ENCODE measurements at places on chromosomes 13 and 19.

DNA sequence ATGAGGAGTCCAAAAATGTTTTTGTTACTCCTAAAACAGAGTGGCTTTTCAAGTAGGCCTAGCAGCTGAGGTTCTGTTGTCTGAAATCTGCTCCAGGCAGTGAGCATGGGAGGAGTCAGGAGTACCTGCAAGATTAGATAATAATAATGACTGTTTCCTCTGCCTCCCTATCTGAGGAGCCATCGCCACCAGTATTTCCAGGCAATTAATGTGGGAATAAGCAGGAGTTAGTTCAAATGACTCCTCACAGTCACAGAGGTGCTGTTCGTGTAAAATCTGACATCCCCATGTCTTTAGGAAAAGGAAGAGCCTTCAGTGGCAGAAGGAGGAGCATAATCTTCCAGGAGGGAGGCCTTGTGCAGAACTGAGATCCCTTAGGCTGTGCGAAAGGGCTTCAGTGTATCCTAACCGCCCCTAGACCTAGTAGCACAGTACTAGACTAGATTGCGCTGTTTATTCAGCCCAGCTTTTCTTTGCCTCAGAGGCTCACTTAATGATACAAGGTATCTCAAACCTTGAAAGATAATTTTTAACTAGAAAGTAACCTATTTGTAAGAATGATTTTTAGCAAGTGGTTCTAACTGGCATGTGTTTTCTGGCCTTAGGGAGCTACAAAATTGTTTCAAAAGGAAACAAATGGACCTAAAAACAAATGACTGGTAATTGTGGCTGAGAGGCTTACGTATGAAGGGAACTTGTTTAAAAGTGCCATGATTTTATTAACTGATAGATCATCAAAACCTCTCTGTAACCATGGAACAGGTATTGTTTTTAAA lies 49.0 kb downstream of the FREM2 start:
- no peak for DNase-seq

- DNase-seq = no peak
These were observed 5.5 kb downstream of the ZBTB7A start for GRCh38 chr19:4061178-4061682.

DNA sequence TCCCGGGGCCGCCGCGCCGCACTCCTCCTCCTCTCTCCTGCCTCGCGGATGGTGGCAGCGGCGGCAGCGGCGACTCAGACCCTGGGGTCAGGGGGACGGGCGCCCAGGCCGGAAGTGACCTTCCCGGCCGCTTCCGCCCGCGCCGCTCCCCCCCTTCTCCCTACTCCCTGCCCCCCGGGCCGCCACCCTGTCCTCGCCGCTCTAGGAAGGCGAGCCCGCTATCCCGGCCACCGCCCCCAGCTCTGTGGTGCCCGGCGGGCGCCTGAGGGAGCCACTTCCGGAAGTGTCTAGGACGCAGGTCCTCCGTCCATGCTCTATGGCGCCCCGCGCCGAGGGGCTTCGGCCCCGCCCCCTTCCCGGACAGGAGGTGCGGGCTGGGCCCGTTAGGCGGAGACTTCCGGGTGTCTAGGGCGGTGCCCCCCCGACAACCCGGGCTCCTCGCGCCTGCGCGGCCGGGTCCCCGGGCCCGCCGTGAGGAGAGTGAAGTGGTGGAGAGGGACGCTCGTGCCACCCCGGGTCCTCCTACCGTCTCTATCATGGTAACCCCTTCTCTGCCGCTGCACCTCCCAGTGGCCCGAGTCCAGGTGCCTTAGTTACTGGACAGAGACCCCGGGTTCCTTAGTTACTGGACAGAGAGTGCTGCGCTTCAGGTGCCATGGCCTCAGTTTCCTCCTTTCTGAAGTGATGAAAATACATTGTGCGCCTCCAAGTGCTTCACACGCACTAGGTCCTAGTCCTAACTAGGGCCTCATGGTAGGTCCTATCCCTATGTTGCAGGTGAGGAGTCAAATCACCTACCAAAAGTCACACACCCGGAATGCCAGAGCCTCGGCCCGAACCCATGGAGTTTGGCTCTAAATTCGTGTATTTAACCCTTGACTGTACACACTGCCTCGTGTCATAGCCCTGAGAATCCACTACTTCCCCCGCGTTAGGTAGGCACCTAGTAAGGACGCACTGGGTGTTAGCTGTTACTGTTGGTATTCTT lies at the start of gene ZNF787:
TSS of gene ZNF787 (minus strand) at position 116 of the 988 bp plus-strand sequence. CDS start 18,078 bp downstream, outside the sequence.
- DNase-seq = peak; percentile 99

DNA sequence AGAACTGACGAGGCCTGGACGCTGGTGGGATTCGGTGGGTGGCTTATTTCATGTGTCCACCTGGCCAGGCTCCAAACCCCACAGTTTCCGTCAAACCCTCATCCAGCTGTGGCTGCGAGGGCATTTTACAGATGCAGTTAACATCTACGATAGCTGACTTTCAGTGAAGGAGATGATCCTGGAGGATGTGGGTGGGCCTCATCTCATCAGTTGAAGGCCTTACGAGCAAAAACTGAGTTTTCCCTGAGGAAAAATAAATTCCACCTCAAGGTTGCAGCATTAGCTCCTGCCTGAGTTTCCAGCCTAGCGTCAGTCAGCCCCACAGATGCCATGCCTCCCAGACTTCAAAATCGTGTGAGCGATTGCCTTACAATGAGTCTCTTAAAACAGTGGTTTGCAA lies 111.1 kb upstream of the PEG3 start:
- no peak for DNase-seq

DNA sequence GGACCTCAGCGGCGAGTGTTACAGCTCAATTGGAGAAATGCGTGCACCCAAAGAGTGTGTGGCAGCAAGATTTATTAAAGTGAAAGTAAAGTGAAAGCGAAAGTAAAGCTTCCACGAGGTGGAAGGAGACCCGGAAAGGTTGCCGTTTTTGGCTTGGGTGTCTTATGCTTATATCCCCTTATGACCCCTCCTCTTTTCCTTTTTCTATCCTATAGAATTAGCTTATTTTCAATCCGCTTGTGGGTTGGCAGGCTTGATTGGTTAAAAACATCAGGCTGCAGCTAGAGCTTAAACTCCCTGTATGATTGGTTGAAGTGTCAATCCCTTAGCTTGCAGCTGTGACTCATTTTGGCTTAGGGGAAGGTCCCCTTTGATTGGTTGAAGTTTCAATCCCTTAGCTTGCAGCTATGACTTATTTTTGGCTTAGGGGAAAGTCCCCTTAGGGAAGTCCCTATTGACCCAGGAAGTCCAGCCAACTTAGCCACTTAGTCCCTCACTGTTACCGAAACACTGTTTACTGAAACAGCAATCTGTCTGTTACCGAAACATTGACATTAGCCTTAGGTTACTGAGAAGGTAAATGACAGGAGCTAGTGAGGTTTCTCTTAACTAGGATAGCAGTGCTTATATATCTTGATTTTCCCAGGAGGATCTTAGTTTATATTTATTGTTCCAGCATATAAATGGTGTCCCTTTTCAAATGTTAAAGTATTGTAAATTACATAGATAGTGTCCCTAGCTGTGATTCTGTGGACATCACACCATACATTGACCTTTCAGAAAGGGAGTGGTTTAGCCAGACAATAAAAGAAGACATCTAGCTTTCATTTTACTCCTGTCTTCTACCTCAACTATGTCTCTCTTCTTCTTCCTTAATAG lies 575.8 kb downstream of the DACH1 start:
- DNase-seq = peak; percentile 88

- no peak for DNase-seq
These were observed at the start of gene FPR3 for GRCh38 chr19:51794885-51795490. Gene FPR3, plus strand, starts transcription at chr19:51795157. Its CDS starts 28,592 bp downstream, at chr19:51823749.

- DNase-seq = no peak
These were observed 888 bp downstream of the NOTCH3 start for GRCh38 chr19:15199661-15200552.

GRCh38 chr19:16435999-16436650 lies 35.6 kb downstream of the EPS15L1 start:
- DNase-seq = peak; percentile 82

- peak; percentile 33 for DNase-seq
These were observed 1.8 kb upstream of the MYBPC2 start for GRCh38 chr19:50430888-50431342.

DNA sequence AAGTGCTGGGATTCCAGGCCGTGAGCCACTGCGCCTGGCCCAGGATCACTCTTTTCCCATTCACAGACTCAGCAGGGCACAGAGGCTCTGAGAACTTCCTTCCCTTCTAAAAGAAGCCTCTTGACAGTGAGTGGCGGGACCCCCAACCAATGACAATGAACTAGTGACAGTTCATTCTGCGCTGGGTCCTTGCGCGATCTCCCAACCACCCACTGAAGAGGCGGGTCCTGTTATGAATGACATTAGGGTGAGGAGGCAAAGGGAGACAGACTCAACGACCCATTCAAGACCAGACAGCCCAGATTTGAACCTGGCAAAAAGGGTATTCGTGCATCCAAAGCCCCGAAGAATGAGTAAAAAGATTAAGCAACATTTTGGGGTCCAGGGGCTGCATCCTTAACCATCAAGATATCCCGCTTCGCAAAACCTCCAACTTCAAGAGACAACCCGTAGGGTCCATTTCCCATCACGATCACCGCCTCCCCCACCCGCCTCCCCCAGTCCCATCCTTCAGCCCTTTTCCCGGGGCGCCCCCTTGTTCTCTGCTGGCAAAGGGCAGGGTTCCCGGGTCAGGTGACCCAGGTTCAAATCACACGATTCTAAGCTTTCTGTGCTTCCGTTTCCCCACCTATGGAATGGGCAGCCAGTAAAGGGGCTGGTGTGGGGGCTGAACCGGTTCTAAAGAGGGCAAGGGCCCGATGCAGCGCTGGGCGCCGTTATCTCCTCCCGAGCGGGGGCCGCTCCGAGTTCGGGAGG lies 719 bp downstream of the SUGP2 start:
- peak; percentile 96 for DNase-seq

DNA sequence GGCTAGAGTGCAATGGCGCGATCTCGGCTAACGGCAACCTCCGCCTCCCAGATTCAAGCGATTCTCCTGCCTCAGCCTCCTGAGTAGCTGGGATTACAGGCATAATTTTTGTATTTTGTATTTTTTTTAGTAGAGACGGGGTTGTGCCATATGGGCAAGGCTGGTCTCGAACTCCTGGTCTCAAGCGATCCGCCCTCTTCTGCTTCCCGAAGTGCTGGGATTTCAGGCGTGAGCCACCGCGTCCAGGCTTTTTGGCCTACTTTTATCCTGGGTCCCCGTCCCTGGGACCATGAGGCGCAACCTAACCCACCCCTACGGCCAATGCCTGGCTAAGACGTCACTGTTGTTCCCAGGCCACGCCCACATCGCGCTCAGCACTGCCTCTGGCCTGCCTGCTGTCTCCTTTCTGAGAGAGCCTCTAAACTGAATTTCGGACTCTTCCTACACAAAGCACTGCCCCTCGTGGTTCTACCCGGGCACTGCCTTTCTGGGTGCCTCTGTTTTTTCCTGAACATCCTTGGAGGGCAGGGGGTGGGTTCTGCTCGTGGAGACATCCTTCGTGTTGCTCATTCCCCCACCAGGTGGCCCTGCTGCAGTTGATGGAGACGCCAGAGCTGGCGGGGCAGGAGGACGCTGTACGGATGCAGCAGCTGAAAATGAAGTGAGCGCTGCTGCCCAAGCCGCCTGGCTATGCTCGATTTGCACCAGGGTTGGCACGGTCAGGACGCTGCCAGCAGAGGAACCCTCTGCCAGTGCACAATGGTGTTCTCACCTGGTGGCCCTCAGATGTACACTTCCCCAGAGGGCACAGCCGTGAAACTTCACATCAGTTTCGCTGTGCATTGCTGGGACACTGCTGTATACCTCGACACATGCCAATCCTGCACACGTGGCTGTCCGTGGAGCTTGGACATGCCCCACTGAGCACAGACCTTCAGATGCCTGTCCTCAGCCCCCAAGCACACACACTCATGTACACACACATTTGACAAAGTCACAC lies 2.0 kb downstream of the REX1BD start:
- peak; percentile 88 for DNase-seq

DNA sequence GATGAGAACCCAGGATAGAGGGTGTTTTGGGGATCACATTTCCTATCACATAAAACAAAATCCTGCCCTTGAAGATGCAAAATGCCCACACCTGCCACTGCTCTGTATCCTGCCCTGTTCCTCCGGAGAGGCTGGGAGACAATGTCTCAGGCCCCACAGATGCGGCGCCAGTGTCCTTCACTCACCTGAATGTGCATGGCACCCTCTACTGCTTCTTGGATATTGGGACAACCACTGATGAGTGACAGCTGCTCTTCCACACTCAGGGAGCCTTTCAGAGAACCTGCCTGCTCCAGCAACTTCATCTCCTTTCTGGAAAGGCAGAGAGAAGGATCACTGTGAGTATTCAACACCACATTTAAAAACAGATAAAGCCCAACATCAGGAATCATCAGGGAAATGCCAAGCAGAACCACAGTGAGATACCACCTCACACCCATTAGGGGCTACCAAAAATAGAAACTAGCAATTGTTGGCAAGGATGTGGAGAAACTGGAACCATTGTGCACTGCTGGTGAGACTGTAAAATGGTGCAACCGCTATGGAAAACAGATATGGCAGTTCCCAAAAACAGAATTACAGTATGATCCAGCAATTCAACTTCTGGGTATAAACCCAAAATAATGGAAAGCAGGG lies 36.4 kb downstream of the CRYL1 start:
- no peak for DNase-seq

- DNase-seq = no peak
These were observed 8.7 kb downstream of the HIPK4 start for GRCh38 chr19:40381321-40381720.

DNA sequence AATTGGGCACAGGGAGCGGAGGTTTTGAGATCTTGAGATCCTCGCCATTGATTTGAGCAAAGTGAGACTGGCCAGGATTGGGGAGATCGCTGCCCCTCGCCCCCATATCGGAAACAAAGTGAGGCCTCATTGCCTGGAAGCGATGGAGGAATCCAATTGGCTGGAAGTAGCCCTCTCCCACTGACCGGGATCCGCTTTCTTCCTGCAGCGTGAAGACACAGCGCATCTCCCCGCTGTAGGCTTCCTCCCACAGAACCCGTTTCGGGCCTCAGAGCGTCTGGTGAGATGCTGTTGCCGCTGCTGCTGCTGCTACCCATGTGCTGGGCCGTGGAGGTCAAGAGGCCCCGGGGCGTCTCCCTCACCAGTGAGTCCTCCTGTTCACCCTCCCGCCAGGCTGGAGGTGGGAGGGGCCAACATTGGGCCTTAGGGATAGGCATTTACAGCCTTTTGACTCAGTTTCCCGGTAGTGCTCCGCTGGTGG lies 438 bp downstream of the PRKCSH start:
- DNase-seq = no peak

DNA sequence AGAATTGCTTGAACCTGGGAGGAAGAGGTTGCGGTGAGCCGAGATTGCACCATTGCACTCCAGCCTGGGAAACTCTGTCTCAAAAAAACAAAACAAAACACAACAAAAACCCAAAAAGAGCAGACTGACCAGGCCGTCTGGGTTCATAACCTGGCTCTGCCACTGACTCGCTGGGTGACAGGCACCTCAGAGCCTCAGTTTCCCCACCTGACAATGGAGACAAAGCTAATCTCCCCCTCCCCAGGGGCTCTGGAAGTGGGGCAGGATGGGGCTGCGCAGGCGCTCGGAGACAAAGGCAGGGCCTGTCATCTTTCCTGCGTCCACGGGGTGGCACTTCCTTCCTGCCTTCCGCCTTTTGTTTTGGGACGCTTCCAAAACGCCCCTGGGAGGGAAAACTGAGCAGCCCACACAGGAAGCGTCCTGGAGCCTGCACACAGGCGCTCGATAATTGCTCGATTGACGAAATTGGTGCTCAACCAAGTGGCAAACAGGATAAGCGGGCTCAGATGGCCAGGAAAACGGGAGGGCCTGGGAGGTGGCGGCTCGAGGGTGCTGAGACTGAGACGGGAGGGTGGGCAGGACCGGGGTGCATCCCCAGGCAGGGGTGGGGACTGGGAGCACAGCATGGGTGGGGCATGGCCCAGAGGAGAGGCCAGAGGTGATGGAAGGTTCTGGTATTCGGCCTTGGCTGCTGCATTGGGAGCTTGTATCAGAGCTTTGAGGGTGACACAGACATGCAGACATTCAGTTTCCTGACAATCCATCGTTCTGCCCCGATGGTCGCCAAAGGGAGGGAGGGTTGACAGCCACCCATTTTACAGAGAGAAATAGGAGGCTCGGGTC lies 17.8 kb downstream of the SPC24 start:
- peak; percentile 49 for DNase-seq

All from common myeloid progenitor, CD34-positive (primary cell).